Cardiac fibroblast (primary cell): ENCODE measurements at places on chromosomes 5 and 9.

DNA sequence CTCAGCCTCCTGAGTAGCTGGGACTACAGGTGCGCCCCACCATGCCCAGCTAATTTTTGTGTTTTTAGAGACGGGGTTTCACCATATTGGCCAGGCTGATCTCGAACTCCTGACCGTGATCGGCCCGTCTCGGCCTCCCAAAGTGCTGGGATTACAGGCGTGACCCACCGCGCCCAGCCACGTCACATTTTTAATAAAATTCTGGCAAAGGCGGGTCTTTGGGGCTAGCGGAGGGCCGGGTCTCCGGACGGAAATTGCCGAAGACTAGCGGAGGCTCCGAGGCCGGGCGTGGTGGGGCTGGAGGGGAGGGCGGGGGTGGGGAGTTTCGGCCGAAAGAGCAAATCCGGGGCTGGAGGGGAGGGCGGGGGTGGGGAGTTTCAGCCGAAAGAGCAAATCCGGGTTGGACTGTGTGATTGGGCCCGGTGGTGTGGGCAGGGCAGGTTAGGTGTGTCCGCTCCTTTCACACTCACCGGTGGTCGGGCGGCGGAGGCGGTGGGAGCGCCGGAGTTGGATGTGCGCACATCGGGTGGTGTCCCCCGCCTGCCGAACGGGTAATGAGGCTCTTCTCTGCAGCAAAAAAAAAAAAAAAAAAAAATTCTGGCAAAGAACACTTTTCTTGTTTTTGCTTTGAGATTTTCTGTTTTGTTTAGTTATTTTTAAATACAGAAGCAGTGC lies 27.1 kb downstream of the RUFY1 start:
- no peak for DNase-seq

DNA sequence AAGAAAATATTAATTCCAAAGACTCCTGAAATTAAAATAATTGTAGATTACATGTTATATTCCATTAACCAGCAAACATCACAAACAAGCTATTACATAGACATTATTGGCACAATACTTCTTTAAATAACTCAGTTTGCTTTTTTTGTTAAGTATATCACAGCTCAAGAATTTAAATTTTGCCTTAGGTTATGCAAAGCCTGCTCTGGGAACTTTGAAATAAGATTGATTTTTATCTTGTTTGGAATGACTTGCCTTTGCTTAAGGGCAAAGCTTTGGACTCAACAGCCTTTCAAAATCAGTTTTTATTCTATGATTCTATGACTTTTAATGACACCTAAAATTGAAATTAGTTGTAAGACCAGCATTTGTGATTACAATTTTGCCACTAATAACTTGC lies 78.2 kb downstream of the ALDH7A1 start:
- no peak for DNase-seq

DNA sequence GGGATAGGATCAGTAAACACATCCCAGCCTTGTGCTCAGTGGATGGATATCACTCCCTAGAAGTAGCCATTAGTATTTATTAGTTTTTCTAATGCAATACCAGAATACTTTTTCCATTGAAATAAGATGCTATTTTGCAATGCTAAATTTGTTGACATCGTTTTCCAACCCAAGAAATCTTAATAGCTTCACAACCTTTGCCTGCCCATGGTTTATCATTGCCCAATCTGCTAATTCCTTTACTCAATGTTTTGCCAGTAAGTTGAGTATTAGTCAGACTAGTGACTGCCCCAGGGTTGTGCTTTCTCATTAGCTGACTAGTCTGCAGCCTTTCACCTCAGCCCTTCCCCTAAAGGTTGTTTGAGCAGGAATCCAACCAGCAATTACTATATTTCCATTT lies 62.9 kb downstream of the NREP start:
- peak; percentile 65 for DNase-seq

DNA sequence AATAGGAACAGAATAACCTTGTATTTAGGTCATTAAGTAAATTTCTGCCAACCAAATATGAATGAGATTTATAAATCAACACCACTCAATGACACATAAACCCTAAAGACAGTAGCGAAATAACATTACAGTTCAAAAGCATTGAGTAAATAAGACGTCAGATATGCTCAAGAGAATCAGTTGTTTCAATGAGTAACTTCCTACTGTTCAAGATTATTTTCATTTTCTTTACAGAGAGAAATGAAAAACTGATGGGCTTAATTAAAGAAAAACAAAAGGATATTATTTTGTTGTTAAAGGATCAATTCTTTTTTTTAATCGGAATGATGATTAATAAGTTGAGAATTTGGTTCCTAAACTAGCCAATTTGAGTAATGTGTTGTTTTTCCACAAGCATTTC lies 150.1 kb downstream of the BNC2 start:
- peak; percentile 75 for DNase-seq

DNA sequence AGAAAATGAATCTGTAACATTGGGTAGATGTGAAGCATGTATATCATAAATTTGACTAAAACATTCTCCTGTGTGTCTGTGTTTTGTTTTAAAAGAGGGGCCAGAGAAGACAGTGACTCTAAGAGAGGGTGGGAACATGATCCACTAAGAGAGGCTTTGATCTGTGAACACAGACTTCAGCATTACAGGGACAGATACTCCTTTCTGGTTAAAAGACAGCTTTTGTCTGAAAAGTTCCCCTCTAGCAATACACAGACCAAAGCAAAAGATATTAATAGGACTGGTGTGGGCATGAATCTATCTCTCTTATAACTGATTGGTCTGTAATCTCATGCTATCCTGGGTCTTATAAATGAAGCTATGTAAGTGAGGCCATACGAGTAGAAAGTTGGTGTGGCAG lies 150.9 kb downstream of the NUDT12 start:
- no peak for DNase-seq

DNA sequence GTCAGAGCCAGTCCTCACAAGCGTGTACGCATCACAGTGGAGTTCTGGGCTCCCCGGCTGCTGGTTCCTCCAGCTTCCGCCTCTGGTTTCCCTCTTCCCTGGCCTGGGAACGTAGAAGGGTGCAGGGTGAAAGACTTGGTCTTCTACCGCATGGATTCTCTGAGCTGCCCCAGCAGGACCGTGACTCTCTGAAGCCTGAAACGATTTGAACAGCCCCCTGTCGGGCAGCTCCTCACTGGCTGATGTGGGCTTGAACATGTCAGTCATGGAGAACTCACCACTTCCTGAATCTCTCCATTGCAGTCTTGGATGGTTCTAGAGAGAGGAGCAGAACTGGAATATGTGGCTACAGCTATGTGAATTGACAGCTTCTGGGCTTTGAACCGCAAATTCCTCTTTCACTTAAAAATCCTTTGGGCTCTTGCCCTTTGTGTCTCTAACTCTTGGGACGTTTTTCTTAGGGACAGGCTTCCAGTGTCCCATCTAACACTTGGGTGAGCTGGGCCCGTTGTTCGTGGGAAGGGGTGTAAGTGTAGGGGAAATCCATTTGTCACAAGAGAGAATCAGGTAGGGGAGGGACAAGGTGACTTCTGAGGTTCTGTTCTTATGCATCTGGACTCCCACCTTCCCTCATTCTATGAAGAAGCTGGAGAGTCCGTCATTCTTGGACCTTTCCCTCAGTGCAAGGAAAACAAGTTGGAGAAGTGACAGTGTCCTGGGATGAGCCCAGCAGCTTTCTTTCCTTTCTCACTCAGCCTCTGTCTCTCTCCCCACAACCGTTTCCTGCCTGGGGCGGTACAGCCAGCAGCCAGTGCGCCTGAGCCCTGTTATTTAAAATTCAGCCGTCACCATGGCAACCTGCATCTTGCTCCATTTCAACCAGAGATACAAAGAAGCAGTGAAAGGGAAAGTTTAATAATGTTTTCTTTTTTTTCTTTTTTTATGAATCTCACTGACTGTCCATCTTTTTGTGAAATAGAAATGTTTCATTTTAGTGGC lies 84.7 kb downstream of the PTTG1 start:
- peak; percentile 71 for DNase-seq

DNA sequence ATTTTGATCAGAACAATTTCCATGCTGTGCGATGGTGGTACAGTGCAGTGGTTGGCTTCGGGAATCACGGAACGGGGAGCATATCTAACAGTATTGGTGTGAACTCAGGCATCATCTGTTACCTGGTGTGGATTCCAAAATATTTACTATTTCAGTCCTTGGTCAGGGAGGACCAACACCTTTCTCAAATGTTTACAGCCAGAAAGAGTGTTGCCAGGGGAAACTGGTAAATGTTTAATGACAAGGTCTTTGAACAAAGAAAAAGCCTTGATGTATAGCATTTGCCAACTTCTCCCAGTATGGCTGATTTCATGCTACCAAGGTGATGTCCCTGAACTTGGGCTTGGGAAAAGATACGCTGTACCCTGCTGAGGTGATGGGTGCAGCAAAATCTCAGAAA lies 145.6 kb upstream of the POC5 start:
- no peak for DNase-seq

GRCh38 chr9:127131871-127132270 lies 9.4 kb upstream of the ANGPTL2 start:
- peak; percentile 65 for DNase-seq

- DNase-seq = peak; percentile 100
Observed at GRCh38 chr5:95861221-95861863, 38.8 kb upstream of the GLRX start.

- DNase-seq = peak; percentile 1
Observed at GRCh38 chr5:61082516-61083280, 79.6 kb downstream of the SMIM15 start.

GRCh38 chr5:54001976-54002775 lies 308.2 kb downstream of the ARL15 start:
- no peak for DNase-seq

- DNase-seq = no peak
Observed at GRCh38 chr9:124768750-124769548, 2.2 kb downstream of the NR6A1 start.

DNA sequence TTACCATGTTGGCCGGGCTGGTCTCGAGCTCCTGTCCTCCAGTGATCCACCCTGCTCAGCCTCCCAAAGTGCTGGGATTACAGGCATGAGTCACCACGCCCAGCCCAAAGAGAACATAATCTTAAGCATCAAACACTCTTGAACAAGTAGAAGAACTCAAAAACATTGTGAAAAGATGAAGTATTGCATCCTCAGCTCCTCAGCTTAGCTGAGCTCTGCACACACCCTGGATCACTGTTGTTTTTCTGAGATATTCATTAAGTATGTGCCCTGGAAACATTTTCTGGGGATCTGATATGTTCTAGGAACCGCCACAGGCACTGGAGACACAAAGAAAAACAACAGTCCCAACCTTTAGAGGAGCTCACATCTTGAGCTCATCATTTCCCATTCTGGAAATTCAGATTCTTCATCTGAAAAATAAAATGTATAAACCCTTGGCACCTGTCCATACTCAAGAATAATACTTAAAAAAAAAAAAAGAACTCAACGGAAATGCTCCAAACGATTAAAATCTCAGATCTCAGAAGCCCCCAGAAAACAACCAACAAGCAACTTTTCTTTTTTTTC lies 62.2 kb upstream of the ZNF462 start:
- DNase-seq = no peak

- DNase-seq = peak; percentile 2
Observed at GRCh38 chr5:158619083-158619788, 480.5 kb downstream of the EBF1 start.

DNA sequence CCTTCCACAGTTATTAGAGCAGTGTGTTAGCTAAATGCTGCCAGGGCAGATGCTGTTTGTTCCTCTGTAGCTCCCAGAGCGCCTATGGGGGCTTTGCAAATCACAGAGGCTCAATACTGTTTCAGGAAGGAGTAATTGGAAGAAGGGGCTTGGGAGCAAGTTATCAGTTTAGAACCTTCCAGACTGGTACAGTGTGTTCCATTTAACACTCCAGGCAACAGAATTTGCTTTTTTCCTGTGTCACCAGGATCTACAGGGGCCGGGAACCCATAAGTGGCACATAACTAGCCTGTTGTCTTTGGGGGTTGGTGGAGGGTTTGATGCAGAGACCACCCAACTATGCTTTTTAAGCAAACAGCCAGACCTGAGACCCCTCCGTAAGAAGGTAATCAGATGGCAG lies 307.3 kb upstream of the KCNN2 start:
- DNase-seq = no peak
